ENCODE measurements at places on chromosomes 2 and 18.
A peak's percentile ranks its signal among the peaks of the same experiment; 100 is the strongest.

DNA sequence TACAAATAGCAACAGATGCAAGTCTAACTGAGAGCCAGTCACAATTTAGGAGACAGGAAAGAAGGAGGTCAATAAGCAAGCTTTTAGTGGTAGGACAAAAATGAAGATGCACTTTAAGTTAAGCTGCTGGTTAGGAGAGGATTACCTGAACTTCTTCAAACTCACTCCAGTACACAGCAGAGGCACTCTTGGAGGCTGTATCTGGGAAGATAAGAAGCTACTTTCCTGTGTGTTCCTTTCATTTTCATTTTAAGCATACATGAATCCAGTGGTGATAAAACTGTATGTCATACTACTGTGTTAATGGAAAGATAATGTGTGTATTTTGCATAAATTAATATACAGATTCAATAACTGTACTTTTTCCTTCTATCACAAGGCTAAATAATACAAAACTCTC is 49.6 kb downstream of the HYCC2 start:
- no peak for DNase-seq

- no peak for DNase-seq
Observed at GRCh38 chr2:68537011-68537410, 69.6 kb downstream of the APLF start.

GRCh38 chr2:148893906-148894305 is 18.9 kb downstream of the KIF5C start:
- DNase-seq: no peak

GRCh38 chr2:66164470-66164869 is 270.5 kb upstream of the MEIS1 start:
- no peak for DNase-seq

- DNase-seq: peak; percentile 92
Observed at GRCh38 chr2:45938649-45939511, 287.4 kb downstream of the PRKCE start.

DNA sequence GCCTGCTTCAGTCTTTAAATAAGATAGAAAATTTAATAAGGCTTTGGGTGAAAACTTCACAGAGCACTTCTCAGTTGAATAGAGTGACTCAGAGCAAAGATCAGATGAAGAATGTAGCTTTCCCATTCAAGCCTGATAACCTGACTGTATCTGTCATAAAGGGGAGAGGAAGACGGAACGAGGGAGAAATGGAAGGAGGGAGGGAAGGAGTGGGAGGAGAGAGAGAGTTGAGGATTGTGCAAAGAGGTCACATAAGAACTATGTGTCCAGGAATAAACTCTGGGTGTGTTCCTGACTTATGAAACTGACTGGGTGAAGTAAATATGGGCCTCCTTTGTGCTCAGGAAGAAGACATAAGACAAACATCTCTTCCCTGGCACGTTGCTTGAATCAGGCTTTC is 385.5 kb downstream of the LPIN1 start:
- no peak for DNase-seq

- DNase-seq: no peak
Observed at GRCh38 chr18:22579271-22579670, 161.6 kb upstream of the CTAGE1 start.

GRCh38 chr2:205293559-205293958 is 388.7 kb upstream of the NRP2 start:
- DNase-seq: no peak
